Effector memory CD8-positive, alpha-beta T cell (primary cell): ENCODE measurements at places on chromosomes 4 and X.

- no peak for DNase-seq
- peaks cover 26% of the 10 kb centered on the region for H3K36me3 ChIP-seq
- H3K4me3 ChIP-seq = no peak overlapping the region
- H3K27me3 ChIP-seq = no peaks in the 10 kb centered on the region
- H3K27ac ChIP-seq = no peak overlapping the region
Measured at GRCh38 chr4:106289737-106290136, 26.3 kb downstream of the TBCK start.

DNA sequence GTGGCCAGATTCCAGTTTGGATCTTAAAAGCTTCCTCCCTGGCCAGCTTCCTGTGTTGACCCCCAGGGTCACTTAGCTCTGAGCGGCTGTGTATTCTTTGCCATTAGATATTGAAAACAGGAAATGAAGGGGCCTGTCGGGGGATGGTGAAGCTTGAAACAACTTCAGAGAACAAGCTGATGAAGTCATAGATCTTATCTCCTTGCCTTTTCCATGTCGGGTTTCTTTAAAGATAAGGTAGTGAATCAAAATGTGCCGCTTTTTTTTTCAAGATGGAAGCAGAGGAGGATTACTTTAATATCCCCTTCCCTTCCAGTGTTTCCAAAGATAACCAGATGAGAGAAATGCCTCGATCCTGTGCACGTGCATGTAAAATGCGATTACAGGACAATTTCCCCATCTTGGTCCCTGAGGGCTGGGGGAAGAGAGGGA is 508.5 kb downstream of the MID1IP1 start:
- H3K27me3 ChIP-seq = peaks cover 20% of the 10 kb centered on the region
- DNase-seq = no peak
- peaks cover 7% of the 10 kb centered on the region for H3K4me1 ChIP-seq

- no peak overlapping the region for H3K27ac ChIP-seq
- no peaks in the 10 kb centered on the region for H3K36me3 ChIP-seq
- H3K4me3 ChIP-seq = no peak overlapping the region
- H3K4me1 ChIP-seq = no peaks in the 10 kb centered on the region
Measured at GRCh38 chrX:67546496-67547423, 2.9 kb downstream of the AR start.

DNA sequence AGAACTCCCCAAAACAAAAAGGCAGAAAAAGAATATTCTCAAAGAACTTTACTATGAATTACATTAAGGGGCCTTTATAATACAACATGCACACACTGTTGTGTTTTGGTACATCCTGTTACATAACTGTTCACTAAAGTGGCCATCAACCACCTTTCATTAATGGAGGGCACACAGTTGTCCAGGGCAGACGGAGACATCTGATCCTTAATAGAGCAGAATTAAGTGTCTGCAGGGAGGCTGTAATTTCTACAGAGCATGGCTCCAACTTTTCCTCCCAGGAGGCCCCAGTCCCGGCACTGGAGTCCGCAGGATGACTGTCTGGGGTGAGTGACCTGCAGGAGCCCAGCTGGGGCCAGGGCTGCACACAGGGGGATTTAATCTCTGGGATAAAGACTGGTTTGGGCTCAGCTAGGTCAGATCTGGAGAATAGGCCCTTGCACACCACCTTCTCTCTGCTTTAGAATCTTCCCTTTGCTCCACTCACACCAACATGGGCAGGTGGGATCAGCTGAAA is 233.4 kb downstream of the MAML3 start:
- H3K4me1 ChIP-seq = no peaks in the 10 kb centered on the region
- DNase-seq = no peak
- no peaks in the 10 kb centered on the region for H3K36me3 ChIP-seq
- H3K4me3 ChIP-seq = no peak overlapping the region

DNA sequence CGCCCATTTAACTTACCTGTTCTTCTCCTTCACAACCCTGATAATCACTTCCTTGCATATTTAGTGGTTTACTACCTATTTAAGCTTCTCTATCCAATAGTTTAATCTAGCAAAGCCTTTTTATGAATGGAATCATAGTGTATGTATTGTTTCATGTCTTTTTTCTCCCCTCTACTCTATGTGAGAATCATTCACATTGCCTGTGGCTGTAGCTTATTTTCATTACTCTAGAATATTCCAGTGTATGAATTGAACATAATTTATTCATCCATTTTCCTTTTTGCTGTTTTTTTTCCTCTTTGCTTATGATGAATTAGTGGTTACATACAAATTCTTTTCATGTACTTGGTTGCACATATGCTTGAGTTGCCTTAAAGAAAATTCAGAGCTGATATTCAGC is 490 bp upstream of the ADH4 start:
- DNase-seq = no peak
- H3K27me3 ChIP-seq = no peaks in the 10 kb centered on the region
- H3K4me1 ChIP-seq = no peaks in the 10 kb centered on the region

DNA sequence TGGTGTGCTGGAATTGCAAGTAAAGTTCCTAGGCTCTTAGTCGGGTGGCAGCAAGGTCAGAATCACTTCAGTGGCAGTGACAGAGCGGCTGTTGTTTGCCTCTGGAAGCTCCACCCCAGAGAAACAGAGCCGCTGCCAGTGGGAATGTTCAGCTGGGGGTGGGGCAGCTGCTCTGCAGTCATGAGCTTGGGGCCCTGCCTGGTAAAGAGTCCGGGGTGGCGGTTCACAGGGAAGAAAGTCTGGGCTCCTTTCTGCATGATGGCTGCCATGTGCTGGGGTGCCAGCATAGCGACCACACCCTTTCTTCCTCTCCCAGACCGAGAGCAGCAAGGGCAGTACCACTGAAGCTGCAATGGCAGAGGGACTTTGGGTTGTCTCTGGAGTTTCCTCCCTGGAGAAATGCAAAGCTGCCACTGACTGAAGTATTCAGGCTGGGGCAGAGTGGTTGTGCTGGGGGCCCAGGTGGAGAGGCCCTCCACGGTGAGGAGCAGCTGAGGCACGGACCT is 108.8 kb upstream of the CENPE start:
- H3K4me1 ChIP-seq = no peaks in the 10 kb centered on the region
- no peak overlapping the region for H3K27ac ChIP-seq
- H3K27me3 ChIP-seq = no peaks in the 10 kb centered on the region
- no peak overlapping the region for H3K4me3 ChIP-seq
- no peak for DNase-seq

DNA sequence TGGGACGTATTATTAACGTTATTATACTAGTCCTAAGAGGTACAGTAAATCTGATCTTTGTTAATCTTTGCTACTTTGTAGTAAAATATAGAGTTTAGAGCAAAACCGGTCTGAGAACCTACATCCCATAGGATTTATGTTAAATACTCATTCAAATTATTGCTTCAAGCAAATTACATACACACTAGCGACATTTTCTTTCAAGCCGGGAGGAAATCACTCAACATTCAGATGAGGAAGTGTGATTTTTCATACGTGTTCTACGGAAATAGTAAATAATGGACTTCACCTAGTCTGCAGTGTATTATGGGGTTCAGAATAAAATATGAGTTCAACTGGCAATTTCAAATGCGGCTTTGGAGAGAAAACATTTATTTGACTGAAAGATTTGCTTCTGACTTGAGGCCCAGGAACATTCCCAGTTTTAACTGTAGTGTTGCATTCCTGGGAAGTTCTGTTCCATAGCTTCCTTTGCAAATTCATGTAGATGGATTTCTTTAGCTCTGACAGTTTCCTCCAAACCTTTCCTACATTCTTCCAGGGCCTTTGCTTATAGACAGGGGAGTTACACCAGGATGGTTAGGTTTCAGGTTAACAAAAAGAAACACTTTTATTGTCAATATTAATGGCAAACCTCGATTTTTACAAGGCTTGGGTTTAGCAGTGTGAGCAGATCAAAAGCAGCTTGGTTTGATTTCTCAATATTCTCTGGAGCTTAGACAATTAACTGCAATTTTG is 5.3 kb upstream of the HAND2 start:
- no peak overlapping the region for H3K27ac ChIP-seq
- peaks cover 8% of the 10 kb centered on the region for H3K36me3 ChIP-seq
- DNase-seq = no peak
- peaks cover 100% of the 10 kb centered on the region for H3K27me3 ChIP-seq
- H3K4me3 ChIP-seq = no peak overlapping the region

DNA sequence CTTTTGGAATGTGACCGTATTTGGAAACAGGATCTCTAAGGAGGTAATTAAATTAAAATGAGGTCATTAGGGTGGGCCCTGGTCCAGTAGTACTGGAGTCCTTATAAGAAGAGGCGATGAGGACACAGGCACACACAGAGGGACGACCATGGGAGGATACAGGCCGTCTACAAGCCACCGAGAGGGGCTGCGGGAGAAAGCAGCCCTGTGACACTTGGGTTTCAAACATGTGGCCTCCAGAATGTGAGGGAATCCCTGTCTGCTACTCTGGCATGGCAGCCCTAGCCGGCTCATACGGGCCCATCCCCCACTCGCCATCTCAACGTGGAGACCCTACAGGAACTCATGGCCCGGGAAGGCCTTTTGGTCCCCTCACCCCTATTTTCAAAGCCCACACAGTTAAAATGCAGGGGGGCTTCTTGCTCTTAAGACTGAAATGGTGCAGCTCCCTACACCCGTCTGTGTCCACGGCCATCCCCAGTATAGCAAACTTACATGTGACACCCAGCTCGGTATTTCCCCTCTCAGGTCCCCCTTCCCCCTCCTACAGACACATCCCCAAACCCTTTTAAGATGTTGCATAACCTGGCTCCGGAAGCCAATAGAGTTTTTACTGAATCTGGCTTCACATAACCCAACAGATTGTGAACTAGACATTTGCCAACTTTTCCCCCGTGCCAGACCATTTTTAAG is 124.1 kb upstream of the TBL1X start:
- peaks cover 37% of the 10 kb centered on the region for H3K4me1 ChIP-seq
- peak overlapping the region; percentile 75 for H3K4me3 ChIP-seq
- peak overlapping the region; percentile 90 for H3K27ac ChIP-seq
- H3K36me3 ChIP-seq = peaks cover 5% of the 10 kb centered on the region
- DNase-seq = no peak

GRCh38 chr4:65719635-65720034 is 49.3 kb upstream of the EPHA5 start:
- no peaks in the 10 kb centered on the region for H3K27me3 ChIP-seq
- no peak for DNase-seq

DNA sequence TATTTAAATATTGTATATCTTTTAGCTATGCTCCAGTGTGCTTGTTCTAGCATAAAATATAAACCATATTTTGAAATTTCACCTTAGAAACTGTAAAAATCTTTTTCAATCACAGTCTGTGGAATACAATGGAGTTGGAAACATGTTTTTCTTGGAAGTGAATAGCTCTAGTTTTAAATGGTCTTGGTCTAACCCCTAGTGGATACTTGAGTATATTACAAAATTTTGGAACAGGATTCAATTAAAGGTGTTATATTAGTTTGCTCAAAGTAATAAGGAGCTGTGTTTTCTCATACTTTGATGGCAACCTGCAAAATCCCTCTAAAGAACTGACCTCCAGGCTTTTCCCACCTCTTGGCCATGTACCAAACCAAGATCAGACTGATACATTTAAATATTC is 48.2 kb downstream of the STK26 start:
- H3K27ac ChIP-seq = no peak overlapping the region
- H3K27me3 ChIP-seq = no peaks in the 10 kb centered on the region
- DNase-seq = no peak
- no peaks in the 10 kb centered on the region for H3K4me1 ChIP-seq
- H3K36me3 ChIP-seq = peaks cover 27% of the 10 kb centered on the region

- H3K27me3 ChIP-seq = no peaks in the 10 kb centered on the region
- no peaks in the 10 kb centered on the region for H3K4me1 ChIP-seq
- no peak overlapping the region for H3K4me3 ChIP-seq
Measured at GRCh38 chr4:45358573-45359506, 632.5 kb upstream of the GNPDA2 start.

DNA sequence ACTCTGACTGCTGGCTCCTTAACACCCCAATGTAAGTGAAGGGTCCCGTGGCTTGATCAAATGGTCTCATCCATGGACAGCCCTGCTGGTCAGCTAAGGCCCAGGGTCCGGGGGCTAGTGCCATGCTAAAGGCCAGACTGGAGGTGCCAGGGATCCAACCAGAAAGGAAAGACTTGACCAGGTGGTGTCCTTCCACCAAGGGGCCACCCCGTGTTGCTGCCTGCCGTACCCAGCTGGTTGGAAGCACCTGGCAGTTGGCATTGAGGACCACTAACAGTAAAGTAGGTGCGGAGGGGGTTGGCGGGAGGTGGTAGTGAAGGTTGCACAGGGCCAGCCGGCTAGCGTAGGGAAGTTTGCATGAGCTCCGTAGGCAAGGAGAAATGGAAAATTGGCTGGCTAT is 1.7 kb upstream of the IL1RAPL2 start:
- H3K4me3 ChIP-seq = no peak overlapping the region
- no peak for DNase-seq
- peaks cover 6% of the 10 kb centered on the region for H3K27me3 ChIP-seq
- H3K27ac ChIP-seq = no peak overlapping the region
- H3K36me3 ChIP-seq = no peaks in the 10 kb centered on the region
